ENCODE measurements at places on chromosomes 12 and 14. TPM values are rescaled to one million over a fixed set of nuclear protein-coding genes. Genes with fewer than 3 reads are reported as not detected.

The MFAP5 gene
- total RNA-seq, result 0.86 TPM

The RAD51AP1 gene
- total RNA-seq, result 1.3 TPM

The TMEM121 gene
- total RNA-seq, result 3.3 TPM

The HOXC10 gene
- 5.2 TPM for total RNA-seq

The BCL11B gene
- total RNA-seq, result not detected

The C14orf180 gene
- total RNA-seq, result not detected

The ACRBP gene
- 0.14 TPM for total RNA-seq

The PPFIA2 gene
- not detected for total RNA-seq

The ANO2 gene
- total RNA-seq, result not detected

The CLEC4C gene
- not detected for total RNA-seq

The MMP19 gene
- total RNA-seq, result 11.2 TPM

The ARHGAP9 gene
- 0.14 TPM for total RNA-seq

All from placental pericyte (primary cell).